Activated T-cell treated with anti-CD3 and anti-CD28 coated beads, Interleukin-2, amount 50 U/mL, for 4 hours (primary cell): ENCODE measurements at places on chromosomes 6 and 20. TPM values are rescaled to one million over a fixed set of nuclear protein-coding genes. Genes with fewer than 3 reads are reported as not detected.

STMND1 gene
- not detected for total RNA-seq

DNA sequence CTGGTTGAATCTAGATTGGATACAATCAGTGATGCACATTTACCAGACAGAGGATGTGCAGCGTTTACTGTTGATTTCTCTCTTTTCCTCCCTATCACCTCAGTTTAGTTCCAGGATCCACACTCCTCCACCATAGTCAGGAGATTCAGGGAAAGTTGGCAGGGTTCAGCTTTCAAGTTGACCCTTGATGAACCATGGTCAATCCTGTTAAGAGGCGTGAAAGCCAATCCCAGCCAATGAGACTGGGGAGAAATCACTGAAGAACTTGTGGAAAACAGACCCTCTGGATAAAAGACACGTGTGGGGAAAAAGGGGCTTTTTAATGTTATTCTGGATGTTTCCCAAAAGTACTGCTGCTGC is 19.2 kb upstream of the SCP2D1 start:
- DNase-seq = no peak

GSTA1 gene
- total RNA-seq = not detected

RRAGD gene
- 7.3 TPM for total RNA-seq

DNA sequence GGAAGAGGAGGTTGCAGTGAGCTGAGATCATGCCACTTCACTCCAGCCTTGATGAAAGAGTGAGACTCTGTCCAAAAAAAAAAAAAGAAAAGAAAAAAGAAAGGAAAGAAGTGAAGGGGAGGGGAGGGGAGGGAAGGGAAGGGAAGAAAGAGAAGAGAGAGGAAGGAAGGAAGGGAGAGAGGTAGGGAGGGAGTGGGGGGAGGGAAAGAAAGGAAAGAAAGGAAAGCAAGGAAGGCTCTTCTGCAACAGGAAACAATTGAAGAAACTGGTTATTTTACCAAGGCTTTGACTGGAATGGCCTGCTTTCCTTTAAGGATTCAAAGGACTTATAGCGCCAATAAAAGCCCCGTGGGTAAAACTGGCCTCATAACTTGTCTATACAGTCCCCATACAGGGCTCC is 64.6 kb downstream of the ABHD12 start:
- DNase-seq = no peak
